ENCODE measurements at places on chromosomes 12 and 14.

GRCh38 chr12:88801227-88802095 is 221.2 kb upstream of the KITLG start:
- no peak for DNase-seq

- no peak for DNase-seq
Observed at GRCh38 chr14:84688297-84689025, 841.5 kb upstream of the FLRT2 start.

GRCh38 chr12:51970904-51971646 is 19.6 kb downstream of the ACVR1B start:
- DNase-seq, result peak; percentile 54

DNA sequence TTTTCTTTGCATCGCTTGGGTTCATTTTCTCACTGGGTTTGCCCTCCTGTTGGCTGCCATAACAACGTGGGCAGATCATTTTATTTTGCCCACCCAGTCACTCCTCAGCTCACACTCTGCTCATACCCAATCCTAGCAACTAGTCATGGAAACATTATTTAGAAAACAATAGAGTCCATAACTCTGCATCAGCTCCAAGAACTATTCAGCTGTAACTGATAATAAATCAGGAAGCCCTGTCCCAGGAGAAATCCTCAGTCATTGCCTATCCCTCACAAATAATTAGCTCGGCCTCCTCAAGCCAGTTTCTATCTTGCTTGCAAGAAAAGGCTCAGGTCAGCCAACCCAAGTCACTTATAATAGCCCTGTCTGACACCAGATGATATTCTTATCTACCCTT is 43.2 kb downstream of the RTN1 start:
- no peak for DNase-seq

- DNase-seq, result no peak
Observed at GRCh38 chr14:37098132-37098531, 74.3 kb downstream of the SLC25A21 start.

GRCh38 chr14:57692671-57693070 is 173.2 kb downstream of the SLC35F4 start:
- peak; percentile 58 for DNase-seq

DNA sequence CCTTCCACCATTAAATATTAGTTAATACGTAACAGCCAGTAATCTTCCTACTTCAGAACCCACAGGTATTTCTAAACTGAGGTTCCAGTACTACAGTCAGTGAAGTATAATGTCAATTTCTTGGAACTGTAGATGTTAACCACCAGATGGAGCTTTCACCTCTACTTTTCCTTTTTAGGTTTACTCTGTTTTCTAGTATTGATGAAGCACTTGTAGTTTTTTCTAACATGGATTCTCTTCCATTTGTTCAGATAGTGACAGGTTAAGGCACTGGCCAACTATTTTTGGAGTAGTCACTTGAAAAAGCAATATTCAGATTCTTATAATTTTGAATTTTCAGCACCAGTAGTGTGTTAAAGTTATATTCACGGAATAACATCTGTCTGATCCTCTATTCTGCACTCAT is 4.6 kb upstream of the SEC23A start:
- peak; percentile 39 for DNase-seq

DNA sequence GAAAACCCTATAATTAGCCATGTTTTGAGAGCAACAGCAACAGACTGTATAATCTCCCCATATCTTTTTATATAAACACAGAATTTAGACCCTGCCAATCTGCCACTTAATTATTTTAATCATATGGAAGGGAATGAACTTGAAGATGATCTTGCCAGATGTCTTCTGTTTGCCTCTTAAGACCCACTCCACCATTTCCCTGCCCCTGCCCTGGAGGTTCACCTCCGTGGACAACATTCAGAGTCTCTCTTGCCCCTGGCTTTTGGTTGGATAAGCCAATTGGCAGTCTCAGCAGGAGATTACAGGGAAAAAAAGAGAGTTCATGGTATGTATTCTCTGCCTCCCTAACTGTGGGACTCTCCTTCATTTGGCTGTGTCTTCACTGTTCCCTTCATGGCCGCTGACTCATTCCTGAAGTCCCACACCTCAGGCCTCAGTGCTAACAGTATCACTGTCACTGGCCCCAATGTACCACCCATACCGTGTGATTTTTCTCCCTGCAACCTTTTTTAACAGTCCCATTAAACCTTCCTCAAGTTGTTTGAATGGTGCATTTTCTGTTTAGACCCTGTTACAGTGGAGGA is 184.8 kb downstream of the PIK3C2G start:
- DNase-seq, result no peak

GRCh38 chr14:104217486-104218360 is 79.3 kb downstream of the KIF26A start:
- DNase-seq, result no peak

DNA sequence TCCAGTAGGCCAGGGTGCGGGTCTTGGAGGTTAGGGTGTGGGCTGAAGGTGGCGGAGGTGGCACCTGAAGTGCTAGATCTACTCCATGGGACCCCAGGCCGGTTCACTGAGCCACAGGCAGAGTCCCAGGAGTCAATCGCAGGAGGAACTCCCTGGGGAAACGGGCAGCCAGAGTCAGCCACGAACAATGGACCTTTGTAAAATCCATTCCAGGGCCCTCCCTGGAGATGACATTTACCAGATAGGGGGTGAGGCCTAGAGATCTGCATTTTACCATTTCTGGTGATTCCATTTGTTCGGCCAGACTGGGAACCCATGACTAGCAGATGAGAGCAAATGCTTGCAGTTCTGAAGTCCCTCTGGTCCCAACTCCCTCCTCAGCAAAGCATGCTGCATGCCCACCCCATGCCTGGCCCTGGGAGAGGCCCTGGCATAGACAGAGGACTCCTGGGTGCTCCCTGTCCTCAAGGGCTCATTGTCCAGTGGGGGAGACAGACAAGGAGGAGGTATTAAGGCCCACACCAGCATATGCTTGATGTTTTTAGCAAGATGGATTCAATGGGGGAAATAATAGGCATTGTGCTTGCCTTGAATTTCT is 115.5 kb downstream of the EML1 start:
- no peak for DNase-seq

GRCh38 chr14:102277874-102278630 is 26.9 kb downstream of the MOK start:
- DNase-seq, result no peak

- no peak for DNase-seq
Observed at GRCh38 chr12:76544601-76545261, 14.8 kb downstream of the OSBPL8 start.

GRCh38 chr14:90523544-90523943 is 126.7 kb downstream of the CALM1 start:
- DNase-seq, result peak; percentile 43

DNA sequence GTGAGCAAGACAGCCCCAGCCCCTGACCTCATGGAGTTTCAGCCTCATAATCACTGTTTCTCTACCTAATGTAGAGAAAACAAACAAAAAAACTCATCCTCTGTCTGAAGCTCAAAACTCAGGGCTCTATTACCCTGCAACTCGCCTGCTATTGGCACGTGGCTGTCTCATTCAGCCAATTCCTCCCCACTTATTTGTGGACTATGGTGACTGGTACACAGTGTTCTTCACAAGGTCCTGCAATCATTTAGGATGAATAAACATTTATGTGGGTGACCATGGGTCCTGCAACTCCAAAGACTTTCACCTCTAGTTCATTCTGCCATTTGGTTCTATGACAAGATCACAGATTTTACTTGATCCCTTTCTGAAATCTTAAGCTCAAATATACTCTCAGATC is 4.7 kb downstream of the PPP2R3C start:
- no peak for DNase-seq

Data from fibroblast of skin of right biceps (primary cell).